ENCODE measurements at places on chromosomes 11 and 22.

- DNase-seq: no peak
These were observed 96.4 kb downstream of the CCDC83 start for GRCh38 chr11:85951428-85952107.

DNA sequence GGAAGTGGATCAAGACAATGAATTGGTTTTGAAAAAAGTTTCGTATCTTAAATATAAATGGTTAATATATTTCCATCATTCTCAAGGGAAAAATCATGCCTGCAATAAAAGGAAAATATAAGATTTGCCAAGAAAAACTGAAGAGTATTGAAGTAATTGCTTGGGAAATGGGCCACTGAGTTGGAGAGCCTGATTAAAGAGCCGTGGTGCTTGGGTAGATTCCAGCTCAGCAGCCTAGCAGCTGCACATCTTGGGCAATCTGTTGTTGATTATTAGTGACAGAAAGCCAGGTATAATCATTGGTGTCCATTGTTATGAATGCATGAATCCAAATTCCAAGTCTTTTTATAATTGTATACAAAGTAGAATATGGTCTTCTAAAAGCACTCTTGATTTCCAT is 800.9 kb upstream of the CHORDC1 start:
- peak; percentile 53 for DNase-seq

DNA sequence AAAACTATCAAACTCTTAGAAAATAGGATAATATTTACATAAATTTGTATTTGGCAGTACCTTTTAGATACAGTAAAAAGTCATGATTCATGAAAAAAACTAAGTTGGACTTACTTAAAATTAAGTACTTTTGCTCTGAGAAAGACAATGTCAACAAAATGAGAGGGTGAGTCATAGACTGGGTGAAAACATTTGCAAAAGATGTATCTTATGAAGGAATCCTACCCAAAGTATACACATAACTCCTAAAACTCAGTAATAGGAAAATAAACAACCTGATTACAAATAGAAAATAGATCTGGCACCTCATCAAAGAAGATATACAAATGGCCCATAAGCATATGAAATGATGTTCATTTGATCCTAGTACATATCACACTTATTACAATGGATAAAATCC is 1154.6 kb downstream of the JRKL start:
- DNase-seq: no peak

DNA sequence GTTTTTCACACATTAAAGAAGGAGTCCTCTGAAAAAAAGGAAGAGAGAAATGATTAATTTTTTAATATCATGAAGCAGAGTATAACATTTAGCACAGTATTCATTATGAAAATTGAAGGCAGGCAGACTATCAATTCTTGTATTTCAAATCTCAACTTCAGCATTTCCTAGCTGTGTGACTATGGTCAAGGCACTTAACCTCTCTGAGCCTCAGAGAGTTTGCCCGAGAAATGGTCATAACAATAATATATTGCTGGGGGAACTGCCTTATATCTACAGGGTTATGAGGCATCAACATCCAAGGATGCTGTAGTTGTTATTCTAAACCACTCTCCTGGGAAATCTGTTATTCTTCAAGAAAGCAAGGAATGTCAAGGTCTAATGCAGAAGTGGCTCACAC is 1.1 kb downstream of the MS4A18 start:
- no peak for DNase-seq

GRCh38 chr11:94790661-94791180 is 22.6 kb downstream of the AMOTL1 start:
- DNase-seq: peak; percentile 37

DNA sequence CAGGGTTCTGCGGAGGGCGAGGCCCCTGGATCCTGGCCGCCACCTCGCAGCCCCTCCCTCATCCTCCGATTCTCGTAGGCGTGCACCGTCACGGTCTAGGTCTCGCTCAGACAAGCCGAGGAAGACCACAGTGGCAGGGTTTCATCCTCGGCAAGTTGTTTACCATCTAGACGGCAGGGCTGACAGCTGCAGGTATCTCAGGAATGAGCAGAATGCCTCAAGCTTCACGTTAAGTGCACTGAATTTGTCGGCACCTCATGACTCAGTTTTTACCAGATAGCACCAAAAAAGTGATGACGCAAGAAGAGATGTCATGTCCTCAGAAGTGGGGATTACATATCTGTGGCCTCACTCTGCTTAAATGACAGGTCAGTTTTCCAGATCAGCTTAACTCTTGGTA is 35.1 kb downstream of the WT1 start:
- DNase-seq: no peak

- no peak for DNase-seq
These were observed 5.9 kb downstream of the ARL2 start for GRCh38 chr11:65019824-65020223.

- peak; percentile 75 for DNase-seq
These were observed 54.4 kb downstream of the TRAF6 start for GRCh38 chr11:36455658-36456111.

DNA sequence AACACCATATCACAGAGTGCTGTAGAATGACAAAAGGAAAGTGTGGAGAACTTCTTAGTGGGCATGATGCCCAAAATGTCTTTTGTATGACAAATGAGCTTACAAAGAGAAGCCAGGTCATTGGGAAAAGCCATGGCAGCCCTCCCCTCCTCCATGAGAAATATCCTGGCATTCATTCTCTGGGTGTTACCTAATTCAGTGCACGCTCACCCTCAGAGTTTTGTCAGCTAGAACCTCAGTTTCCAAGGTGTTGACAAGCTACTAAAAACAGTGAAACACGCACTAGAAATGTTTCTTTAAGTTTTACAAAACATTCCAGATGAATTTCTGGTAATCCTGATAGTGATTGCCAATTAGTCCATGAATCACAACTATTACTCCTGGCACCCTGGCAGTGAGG is 105.4 kb upstream of the FSHB start:
- no peak for DNase-seq

GRCh38 chr11:105357764-105358163 is 218.2 kb upstream of the CARD18 start:
- no peak for DNase-seq

DNA sequence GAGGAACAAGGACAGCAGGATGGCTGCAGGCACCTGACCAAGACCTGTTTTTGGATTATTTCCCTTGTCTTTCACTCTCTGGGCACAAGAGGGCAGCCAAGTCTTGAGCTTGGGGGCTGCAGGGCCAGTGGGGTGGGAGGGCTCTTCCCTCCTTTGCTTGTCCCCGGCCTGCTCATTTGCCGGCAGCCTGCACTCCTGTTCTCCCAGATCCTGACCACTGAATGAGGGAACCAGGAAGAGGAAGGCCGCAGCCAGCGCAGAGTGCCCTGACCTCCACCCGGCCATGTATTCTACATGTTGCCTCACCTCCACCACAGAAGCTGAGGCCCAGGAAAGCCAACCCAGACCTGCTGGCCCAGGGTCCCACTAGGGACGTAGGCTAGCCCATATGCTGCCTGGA is 15.5 kb upstream of the NNMT start:
- peak; percentile 63 for DNase-seq

DNA sequence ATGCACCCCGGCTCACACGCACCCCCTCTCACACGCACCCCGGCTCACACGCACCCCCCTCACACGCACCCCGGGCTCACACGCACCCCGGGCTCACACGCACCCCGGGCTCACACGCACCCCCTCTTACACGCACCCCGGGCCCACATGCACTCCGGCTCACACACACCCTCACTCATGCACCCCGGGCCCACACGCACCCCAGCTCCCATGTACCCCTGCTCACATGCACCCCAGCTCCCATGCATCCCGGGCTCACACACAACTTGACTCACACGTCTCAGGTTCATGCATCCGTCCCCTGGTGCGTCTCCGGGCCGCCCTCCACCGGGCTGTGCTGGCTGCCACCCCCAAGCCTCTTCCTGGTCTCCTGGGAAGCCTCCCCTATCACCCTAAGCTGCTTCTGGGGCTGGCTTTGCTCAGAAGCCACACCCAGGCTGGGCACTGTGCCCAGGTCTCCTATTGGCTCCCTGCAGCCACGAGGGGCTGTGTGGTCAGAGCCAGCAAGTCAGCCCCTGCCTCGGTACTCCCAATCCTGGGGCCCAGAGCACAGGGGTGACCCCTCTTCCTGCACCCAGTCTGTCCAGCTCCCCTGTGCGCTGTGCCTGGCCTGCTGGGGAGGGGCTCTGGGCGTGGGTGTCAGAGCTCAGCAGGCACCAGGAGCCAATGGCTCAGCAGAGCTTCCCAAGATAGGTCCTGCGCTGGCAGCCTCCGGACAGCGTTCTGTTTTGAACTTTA is 16.9 kb downstream of the TSPAN4 start:
- DNase-seq: peak; percentile 88

GRCh38 chr11:85170184-85170583 is 457.0 kb downstream of the DLG2 start:
- DNase-seq: no peak

GRCh38 chr22:46750863-46751443 is 11.5 kb upstream of the TBC1D22A start:
- DNase-seq: peak; percentile 76

DNA sequence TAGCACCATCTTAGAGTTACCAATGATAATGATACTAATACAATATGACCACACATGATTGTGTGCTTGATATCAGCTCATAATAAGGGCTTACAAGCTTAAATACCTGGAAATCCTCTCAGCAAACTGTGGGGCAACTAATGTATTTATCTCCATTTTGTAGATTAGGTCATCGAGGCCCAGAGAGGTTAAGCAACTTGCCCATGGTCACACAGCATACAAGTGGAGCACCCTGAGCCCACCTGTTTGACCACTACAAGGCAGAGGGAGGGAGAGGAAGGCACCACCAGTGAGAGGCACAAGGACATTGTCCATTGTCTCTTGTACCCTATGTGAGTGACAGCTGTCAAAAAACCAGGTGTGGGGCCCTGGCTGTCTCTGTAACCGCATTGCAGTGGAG is 123.7 kb downstream of the MIAT start:
- no peak for DNase-seq

GRCh38 chr11:441418-442274 is at the start of gene ANO9:
Gene ANO9, minus strand, starts transcription at chr11:442011. Its CDS starts 85 bp downstream, at chr11:441926.
- no peak for DNase-seq

- DNase-seq: peak; percentile 66
These were observed 11.6 kb downstream of the MMP3 start for GRCh38 chr11:102831489-102832440.

DNA sequence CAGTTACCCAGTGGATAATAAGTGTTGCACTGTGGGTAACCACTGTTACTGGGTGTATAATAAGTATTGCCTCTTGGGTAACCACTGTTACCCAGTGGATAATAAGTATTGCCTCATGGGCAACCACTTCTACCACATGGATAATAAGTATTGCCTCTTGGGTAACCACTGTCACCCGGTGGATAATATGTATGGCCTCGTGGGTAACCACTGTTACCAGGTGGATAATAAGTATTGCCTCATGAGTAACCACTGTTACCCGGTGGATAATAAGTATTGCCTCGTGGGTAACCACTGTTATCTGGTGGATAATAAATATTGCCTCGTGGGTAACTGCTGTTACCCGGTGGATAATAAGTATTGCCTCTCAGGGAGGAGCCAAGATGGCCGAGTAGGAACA is 29.7 kb upstream of the NXPE4 start:
- DNase-seq: no peak

DNA sequence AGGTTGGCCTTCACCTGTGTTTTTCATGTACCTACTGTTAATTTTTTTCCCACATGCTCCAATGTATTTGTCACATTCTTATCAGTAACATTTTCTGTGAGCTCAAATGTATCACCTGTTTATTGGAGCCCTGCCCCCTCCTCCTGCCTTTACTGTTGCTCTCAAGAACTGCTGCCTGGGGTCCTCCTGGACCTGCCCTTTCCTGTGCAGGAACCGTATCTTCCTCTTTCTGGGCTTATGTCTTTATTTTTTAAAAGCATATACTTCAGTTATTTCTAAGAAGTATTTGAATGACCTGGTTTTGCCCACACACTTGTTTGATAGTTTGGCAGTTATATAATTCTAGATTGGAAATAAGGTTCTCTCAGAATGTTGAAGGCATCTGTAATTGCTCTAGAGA is 5.9 kb downstream of the FAM118B start:
- no peak for DNase-seq

DNA sequence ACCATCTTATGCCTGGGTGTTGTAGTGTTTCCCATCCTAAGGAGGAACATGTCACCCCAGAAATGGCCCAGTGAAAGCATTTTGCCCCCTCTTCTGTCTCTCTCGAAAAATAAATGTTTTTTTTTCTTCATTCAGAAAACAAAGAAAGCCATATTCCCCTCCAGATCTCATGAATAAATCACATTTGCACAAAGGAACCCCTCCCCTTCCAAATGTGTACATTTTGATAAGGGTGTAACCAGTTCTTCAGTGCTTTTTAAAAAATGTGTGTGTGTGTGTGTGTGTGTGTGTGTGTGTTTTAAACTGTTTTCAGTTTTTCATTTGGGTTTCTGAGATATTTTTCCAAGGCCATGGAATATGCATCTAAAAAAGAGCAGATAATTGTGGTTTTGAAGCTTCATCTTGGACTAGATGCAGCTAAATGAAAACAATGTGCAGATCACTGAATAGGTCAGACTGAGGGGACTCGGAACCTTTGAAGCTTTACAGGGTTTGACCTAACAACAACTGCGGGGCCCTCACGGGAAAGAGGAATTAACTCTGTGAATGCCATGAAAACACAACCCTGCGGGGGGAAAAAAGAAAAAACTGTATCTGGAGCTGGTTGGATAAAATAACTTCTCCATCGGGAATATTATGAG is 76.4 kb downstream of the YAP1 start:
- DNase-seq: peak; percentile 30

- DNase-seq: peak; percentile 72
These were observed 81.5 kb upstream of the TP53AIP1 start for GRCh38 chr11:129023968-129024676.

DNA sequence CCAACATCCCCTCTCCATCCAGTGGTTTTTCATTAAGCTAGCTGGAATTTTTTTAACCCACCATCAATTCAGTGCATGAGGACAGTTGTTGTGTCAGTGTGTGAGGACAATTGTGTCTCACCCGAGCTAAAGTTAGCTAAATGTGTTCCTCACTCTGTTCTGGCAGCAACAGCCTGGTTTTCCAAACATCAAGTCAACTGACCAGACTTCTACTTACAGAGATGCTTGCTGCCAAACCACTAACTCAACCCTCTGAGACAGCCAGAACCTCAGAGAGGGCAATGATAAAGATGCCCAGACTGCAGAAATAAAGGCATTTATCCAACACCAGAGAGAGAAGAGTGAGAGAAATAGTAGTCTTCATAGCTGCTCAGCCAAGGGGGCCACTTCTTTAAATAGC is 6.7 kb downstream of the PAMR1 start:
- DNase-seq: no peak

GRCh38 chr11:6818967-6819366 is 19.5 kb upstream of the OR6A2 start:
- no peak for DNase-seq

GRCh38 chr22:30276039-30276438 is 9.4 kb upstream of the OSM start:
- DNase-seq: no peak

DNA sequence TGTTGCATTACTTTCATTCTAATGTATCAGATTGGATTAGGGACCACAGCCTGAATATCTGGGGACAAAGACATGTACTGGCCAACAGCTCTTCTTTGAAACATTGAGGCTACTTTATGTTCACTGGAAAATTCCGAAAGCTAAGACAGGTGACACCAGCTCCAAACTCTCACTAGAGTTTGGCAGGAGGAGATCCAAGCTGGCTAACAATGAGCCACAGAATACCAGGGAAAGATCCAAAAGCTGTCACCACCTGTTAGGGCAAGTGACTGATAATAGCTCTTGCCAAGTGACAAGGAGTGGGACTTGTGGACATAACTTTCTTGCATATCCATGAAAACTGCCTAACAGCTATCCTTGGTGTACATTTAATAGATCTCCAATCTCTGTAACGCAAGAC is 333.3 kb downstream of the TTC28 start:
- peak; percentile 39 for DNase-seq

All from tongue (tissue), 3 donors.